ENCODE measurements at places on chromosomes 1 and 21.

DNA sequence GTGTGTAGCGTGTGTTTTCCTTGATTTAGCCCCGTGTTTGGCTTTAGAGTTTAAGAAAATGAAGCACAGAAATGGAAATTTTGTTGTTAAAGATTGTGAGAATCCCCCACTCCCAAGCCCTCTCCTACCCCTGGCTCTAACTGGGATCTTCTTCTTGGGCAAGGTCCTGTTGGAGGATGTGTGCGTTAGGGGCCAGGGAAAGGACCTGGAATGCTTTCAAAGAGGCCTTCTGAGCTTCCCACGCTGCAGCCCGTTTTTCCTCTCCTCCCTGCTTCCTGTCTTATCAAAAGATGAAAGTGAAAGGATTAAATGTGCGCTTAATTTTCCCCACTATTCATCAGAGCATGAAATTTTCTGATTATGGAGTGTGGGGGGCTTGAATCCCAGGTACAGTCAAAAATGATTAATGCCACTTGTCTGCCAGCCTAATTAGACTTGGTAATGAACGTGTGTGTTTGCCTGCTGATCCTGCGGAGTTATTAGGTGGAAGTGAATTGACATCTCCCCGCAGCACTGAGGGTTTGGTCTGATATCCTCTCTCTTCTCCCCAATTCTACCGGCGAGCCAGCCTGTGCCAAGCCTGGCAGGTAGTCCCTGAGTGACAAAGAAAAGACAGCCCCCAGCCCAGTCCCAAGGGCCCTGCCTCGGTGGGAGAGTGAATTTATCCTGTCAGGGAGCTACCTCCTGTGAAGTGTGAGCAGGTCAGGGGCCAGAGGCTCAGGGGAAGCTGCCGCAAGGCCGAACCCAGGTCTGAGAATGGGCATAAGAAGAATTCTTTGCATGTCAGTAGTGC is 4.9 kb downstream of the RASSF5 start:
- DNase-seq: no peak

DNA sequence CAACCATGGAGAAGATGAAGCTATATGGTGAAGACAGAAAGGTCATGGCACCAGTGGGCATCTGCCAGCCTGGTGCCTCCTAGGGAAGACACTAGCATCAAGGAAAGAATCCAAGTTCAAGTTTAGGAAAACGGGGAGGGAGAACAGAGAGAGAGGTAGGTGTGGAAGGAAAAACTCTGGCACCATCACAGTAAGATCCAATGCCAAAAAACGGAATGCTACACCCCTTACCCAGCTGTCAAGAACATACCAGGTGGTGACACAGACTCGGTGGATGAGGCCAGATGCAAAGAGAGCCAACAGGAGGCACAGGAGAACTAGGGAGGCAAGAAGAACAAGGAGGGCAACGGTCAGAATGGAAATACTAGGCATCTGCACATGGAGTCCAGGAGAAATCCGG is 3.6 kb downstream of the KRTCAP2 start:
- no peak for DNase-seq

DNA sequence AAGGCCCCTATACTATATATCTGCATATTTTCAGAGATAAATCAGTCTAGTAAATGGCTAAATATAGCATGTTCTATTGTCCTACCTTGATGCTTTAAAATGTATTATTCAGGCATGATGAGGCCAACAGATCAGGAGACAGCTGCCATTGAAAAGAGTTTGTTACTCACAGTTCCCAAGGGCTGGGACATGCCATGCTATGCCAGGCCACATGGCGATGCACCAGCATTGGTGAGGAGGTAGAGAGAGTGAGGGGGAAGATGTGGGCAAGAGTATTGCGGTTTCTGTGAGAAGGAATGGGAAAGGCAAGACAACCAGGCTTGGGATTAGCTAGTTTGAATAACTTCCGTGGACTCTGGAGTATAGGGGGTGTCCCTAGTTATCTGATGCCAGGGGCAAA is 316.5 kb downstream of the DISC1 start:
- DNase-seq: no peak

GRCh38 chr1:83596331-83596730 is 402.6 kb downstream of the TTLL7 start:
- no peak for DNase-seq

- no peak for DNase-seq
Measured at GRCh38 chr1:59506952-59507351, 210.1 kb downstream of the FGGY start.

GRCh38 chr1:6040861-6041415 is 4.8 kb upstream of the KCNAB2 start:
- peak; percentile 38 for DNase-seq

- DNase-seq: no peak
Measured at GRCh38 chr1:24468685-24469316, 33.8 kb upstream of the RCAN3 start.

GRCh38 chr1:160466961-160467360 is 56.1 kb downstream of the SLAMF6 start:
- DNase-seq: no peak

DNA sequence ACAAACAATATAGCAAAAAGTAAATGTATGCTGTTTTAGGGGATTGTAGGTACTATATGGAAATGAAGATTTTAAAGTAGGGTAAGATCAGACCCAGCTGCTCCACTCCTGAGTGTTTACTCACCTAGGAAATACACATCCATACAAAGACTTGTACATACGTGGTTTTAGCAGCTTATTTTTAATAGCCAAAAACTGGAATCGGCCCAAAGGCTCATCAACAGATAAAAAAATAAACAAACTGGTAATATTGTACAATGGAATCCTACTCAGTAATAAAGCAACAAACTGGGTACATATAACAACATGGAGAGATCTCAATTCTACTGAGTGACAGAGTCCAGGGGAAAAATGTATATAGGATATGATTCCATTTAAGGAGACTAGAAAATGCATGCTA is 179.2 kb upstream of the TMEM51 start:
- DNase-seq: no peak

DNA sequence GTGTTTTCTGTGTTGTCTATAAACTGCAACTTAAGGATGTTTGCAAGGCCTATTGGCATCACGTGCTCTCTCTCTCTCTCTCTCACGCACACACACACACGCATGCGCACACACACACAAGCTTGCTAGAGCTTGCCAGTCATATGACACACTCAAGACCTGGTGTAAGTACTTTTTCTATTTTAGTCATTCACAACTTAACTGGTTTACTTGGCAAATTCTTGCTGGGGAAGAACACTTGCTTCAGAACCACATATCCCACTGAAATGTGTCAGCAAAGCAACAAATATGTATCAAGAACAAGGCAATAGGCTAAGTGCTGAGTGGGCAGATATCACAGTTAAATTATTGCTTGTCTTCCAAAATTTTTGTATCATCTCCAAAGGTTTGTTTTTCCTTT is 107.8 kb downstream of the DISC1 start:
- DNase-seq: no peak

DNA sequence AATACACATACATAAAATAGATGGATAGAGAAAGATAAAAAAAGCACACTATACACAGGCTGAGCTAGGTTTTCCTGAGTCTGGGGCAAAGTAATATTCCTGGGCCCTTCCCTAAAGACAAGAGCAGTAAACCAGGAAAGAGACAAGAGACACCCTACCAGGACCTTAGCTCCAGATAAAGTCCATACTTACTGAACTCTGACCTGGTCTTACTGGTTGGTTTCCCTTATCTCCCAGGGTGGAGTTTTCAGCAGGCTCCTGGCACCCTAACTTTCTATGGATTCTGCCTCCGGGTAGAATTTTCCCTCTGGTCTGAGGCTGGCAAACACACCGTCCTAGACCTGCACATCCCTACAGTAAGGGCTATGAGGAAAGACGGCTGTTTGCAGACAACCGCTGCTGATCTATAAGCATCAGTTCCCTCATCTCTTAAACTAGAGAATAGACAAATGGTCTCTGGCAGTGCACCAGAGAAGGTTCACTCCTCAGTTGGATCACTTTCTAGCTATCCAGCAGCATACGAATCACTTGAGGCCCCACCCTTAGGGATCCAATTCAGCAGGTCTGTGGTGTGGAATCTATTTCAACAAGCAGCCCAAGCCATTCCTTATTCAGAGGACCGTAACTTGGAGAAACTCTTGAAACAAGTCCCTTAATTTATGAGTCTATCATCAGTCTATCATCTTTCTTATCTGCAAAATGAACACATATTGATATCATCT is 52.0 kb downstream of the ARHGEF11 start:
- DNase-seq: no peak

GRCh38 chr1:100523038-100523652 is 14.8 kb upstream of the GPR88 start:
- no peak for DNase-seq

- DNase-seq: no peak
Measured at GRCh38 chr1:18972991-18973390, 16.5 kb upstream of the IFFO2 start.

GRCh38 chr1:246784621-246785493 is 60.6 kb downstream of the SCCPDH start:
- no peak for DNase-seq

GRCh38 chr1:211830055-211830327 is 572 bp downstream of the LPGAT1 start:
- DNase-seq: no peak

- peak; percentile 18 for DNase-seq
Measured at GRCh38 chr1:30384286-30385245, 338.8 kb downstream of the MATN1 start.

GRCh38 chr1:16975211-16975610 is 5.2 kb downstream of the MFAP2 start:
- no peak for DNase-seq

DNA sequence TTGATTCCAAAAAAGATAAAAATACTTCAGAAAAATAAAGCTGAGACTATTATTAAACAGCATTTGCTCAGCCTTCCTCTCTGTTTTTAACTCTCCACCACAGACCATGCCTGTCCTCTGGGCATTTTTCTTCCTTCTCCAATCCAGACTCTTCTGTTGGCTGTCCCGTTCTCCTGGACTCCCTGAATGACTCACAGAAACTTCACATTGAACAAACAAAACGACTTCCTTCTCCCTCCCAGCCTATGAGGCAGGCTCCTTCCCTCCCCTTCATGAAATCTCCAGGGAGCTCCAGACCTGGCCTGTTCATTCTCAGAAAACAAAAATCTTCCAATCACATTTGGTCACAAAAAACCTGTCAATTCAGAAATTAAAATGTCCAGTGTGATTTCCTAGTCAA is 421.3 kb downstream of the NPHP4 start:
- no peak for DNase-seq

- DNase-seq: no peak
Measured at GRCh38 chr21:42398436-42399028, 2.7 kb upstream of the TMPRSS3 start.

DNA sequence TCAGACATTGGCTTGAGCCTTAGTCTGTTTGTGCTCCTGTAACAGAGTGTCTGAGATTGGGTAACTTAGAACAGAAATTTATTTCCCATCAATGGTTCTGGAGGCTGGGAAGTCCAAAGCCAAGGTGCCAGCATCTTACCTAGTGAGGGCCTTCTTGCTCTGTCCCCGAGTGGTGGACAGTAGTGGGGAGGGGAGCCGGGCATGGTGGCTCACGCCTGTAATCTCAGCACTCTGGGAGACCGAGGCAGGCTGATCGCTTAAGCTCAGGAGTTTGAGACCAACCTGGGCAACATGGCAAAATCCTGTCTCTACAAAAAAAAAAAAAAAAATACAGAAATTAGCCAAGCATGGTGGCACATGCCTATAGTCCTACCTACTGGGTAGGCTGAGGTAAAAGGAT is 336.5 kb upstream of the VAMP3 start:
- DNase-seq: no peak

GRCh38 chr1:154807048-154807591 is 63.0 kb downstream of the KCNN3 start:
- DNase-seq: no peak

GRCh38 chr1:6220236-6220635 is 14.3 kb downstream of the RNF207 start:
- no peak for DNase-seq

GRCh38 chr1:235883261-235883927 is 16.7 kb upstream of the LYST start:
- DNase-seq: peak; percentile 73

GRCh38 chr1:156418416-156419070 is 49.5 kb downstream of the RHBG start:
- DNase-seq: no peak

GRCh38 chr1:207885129-207886032 is 25.5 kb downstream of the CD34 start:
- DNase-seq: peak; percentile 79

GRCh38 chr21:40615505-40616376 is 231.2 kb downstream of the DSCAM start:
- DNase-seq: no peak

GRCh38 chr1:78143673-78144072 is 97.9 kb downstream of the GIPC2 start:
- no peak for DNase-seq

GRCh38 chr1:245809361-245809760 is 654.6 kb downstream of the KIF26B start:
- DNase-seq: no peak

DNA sequence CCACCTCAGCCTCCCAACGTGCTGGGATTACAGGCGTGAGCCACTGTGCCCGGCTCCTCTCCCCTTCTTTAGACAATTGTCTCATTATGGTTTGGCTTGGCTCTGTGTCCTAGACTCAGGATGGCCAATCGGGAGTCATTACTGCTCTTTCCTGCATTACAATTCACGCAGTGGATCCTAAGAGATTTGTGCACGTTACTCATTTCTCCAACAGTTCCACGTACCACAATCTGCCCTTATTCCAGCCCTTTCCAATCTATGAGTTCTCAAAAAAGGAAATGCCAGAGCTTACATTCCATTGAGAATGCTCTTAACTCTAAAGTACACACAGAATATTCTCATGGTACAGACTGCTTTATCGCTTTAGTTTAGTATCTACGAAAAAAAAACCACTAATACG is 357.0 kb downstream of the GPATCH2 start:
- no peak for DNase-seq

DNA sequence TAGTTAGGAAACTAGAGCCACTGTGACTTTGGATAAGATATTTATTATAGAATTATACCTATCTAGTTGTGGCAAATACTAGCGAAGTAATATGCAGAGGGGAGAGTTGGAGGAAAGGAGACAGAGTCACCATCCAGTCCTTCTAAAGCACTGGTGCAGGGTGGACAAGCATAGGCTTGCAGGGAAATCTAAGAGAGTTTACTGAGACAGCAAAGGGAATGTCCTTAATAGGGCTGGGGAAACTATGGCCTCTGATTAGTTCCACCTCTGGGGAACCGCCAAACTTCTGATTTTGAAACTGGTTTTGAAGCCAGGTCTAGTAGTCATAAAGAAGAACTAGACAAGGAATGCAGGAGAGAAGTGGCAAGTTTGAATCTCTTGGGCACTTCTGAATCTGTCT is 407.9 kb downstream of the VAV3 start:
- DNase-seq: no peak
